ENCODE measurements at places on chromosomes 3 and 15.

GRCh38 chr3:21750831-21751391 lies at the start of gene ZNF385D:
Gene ZNF385D (minus strand): TSS chr3:21751210. CDS start chr3:21750916, 294 bp downstream.
- no peak for DNase-seq

DNA sequence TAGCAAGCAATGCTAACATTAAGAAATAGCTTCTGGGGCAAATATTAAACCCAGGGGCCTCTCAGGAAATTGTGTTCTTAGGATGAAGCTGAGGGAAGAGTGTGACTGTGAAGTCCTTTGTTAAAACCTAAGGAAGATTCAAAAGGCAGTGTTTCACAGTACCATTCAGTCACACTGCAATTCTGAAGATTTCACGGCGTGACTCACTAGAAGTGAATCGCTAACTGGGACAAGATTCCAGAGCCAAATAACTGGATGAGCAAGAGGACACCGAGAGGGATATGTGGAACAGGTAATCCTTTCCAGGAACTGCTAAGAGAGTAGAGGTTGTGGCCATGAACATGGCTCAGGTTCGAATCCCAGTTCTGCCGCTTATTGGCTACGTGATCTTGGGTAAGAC lies 61.8 kb upstream of the SMAD3 start:
- no peak for DNase-seq

GRCh38 chr3:138172625-138173024 lies 2.1 kb downstream of the DBR1 start:
- no peak for DNase-seq

DNA sequence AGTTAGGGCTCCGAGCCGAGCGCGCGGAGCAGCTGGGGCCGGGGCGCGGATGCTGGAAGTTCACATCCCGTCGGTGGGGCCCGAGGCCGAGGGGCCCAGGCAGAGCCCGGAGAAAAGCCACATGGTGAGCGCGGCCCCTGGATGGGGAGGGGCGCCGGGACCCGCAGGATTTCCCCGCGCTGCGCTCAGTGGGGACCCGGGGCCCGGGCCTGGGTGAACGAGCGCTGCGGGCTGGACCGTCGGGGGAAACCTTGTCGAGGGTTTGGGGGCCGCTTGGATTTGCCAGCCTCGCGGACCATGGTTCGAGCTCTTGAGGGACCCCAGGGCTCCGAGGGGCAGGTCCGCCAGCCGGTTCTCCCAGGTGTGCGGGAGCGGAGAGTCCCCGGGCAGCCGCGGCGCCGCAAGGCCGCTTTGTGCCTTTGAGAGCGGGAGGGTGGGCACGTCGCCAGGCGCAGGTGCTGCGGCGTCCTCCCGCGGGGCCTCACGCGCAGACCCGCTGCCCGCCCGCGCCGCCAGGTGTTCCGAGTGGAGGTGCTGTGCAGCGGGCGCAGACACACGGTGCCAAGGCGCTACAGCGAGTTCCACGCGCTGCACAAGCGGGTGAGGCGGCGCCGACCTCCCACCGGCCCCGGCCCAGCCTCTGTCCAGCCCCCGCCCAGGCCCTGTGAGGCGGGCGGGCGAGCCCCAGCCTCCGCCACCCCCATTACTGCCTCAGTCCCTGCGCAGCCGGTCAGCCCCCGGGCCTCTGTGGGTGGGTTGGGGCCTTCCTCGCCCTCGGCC lies at the start of gene SNX22:
SNX22 (plus strand) TSS at position 5 of the 780 bp plus-strand sequence; CDS start at position 50, 45 bp downstream.
- DNase-seq: peak; percentile 31

GRCh38 chr3:127970966-127971592 lies 56.0 kb downstream of the KBTBD12 start:
- peak; percentile 12 for DNase-seq

- DNase-seq: no peak
Measured at GRCh38 chr3:42844412-42844713, 31.3 kb downstream of the CYP8B1 start.

- no peak for DNase-seq
Measured at GRCh38 chr3:23152989-23153388, 50.1 kb upstream of the UBE2E2 start.

GRCh38 chr3:172270557-172271166 lies 177.6 kb downstream of the GHSR start:
- DNase-seq: no peak

DNA sequence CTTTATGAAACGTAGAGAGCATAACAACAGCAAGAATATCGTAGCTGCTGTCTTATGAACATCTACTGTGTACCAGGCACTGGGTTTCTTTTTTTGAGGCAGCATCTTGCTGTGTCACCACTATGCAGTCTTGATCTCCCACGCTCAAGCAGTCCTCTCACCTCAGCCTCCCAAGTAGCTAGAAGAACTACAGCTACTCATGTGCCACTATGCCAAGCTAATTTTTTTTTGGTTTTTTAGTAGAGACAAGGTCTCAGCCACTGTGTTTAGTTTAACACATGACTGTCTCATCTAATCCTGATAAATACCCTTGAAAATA lies 129.9 kb downstream of the VGLL4 start:
- DNase-seq: no peak

GRCh38 chr3:64422192-64422591 lies 196.9 kb upstream of the PRICKLE2 start:
- no peak for DNase-seq

DNA sequence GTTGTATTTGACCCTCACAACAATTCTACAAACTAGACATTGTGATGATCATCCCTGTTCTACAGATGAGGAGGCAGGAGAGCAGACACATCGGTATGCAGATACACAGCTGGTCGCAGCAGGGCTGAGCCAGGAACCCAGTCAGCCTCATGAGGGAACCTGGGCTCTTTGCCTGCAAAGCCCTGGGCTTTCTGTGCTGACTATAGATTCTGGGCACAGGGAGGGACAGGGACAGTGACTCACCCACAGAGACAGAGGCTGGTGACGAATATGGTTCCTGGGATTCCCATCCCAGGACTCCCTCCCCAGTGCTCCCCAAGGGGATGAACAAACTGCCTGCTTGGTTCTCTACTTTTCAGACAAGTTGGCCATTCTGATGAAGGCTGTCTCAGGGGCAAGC lies 3.8 kb upstream of the CAMP start:
- no peak for DNase-seq

DNA sequence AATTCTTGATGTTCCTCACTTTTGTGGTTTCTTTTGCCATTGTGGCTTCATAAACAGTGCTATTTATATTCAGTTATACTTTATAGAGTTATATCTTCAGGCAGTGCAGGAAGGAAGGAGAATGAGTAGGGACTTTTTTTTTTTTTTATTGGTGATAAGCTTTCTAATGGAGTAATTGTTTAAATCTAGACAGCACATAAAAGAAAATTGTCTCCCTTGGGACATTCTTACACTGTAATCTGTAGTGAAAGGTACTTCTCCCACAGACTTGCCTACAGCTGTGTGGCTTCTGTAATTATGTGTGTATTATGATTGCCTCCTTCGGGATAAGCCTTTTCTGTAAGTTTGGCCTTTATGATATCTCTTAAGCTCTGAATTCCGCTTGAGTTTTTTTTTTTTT lies 41.6 kb downstream of the WDR76 start:
- no peak for DNase-seq

DNA sequence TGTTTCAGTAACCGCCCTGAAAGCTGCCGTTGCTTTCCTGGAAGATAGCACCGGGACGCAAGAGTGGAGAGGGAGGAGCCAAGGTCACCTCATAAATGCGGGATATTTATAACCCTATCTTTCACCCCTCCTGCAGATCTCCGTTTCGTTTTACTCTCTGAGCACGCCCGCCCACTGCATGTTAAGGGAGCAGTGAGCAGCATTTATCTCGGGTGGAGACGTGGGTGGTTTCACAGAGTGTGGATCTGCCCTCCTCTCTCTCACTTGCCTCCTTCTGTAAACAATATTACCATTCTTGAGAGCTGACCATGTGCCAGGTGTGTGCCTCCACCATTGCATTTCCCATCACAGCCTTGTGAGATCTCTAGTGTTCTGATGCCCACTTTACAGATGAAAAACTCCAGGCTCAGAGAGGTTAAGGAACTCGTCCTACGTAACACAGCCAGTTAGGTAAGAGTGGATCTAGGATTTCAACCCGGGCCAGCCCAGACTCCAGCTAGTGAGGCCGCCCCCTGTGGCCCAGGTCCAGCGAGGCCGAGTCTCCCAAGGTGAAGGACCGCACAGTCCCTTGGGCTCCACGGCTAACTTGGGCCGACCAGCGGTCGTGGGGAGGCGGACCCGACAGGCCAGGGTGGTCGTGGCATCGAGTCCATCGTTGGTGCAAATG lies 16.9 kb upstream of the SEMA4B start:
- peak; percentile 41 for DNase-seq

DNA sequence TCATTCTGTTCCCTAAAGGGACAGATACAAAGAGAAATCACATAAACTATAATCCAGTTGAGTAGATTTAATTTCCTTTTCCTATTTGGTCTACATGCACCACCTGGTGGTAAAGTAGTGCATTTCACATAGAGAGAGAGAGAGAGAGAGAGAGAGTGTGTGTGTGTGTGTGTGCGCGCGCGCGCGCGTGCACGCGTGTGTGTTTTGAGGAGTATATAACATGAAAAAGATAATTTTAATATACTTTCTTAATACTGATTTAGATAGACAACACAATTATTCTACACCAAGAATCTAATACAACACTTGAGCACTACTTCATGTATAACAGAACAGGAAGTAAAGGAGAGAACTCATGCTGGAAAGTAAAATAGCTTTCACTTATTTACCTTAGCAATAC lies 1.1 kb upstream of the FGF7 start:
- peak; percentile 38 for DNase-seq

- no peak for DNase-seq
Measured at GRCh38 chr3:71789922-71790321, 5.0 kb upstream of the PROK2 start.

DNA sequence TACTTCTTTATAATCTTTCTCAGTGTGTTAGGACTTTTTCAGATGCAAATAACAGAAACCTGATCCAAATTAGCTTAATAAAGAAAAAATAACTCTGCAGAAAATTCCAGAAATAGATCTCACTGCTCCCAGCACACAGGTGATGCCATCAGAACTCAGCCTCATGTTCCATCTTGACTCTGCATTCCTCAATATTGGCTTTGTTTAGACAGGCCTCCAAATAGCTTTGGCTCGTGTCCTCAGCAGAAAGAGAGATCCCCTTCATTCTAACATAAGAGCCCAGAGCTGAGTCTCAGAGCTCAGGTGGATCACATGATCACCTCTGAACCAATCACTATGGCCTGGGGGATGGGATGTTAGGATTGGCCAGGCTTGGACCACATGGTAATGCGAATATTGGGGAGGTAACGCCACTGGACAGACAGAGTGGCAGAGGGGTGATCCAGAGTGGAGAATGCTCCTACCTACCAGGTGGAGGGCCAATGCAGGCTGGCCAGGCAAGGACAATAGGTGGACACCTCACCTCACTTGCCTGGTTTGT lies 46.6 kb upstream of the TBC1D21 start:
- DNase-seq: no peak

DNA sequence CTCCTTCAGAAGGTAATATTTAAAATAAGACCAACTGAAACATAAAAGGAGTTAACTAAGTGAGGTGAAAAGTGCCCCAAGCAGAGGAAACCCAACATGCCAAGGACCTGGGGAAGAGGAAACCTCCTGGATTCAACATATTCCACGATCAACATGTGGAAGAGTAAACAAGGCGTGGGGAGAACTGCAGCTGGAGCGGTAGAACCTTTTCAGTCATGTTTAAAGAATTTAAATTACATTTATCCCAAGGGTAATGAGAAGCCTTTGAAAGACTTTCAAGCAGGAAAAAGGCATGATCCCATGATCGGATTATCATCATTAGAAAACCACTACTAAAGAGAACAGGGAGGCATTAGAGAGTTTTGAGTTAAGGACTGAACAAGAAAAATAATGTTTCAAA lies 330.7 kb downstream of the FHIT start:
- no peak for DNase-seq

- no peak for DNase-seq
Measured at GRCh38 chr3:55427739-55428138, 59.4 kb downstream of the WNT5A start.

DNA sequence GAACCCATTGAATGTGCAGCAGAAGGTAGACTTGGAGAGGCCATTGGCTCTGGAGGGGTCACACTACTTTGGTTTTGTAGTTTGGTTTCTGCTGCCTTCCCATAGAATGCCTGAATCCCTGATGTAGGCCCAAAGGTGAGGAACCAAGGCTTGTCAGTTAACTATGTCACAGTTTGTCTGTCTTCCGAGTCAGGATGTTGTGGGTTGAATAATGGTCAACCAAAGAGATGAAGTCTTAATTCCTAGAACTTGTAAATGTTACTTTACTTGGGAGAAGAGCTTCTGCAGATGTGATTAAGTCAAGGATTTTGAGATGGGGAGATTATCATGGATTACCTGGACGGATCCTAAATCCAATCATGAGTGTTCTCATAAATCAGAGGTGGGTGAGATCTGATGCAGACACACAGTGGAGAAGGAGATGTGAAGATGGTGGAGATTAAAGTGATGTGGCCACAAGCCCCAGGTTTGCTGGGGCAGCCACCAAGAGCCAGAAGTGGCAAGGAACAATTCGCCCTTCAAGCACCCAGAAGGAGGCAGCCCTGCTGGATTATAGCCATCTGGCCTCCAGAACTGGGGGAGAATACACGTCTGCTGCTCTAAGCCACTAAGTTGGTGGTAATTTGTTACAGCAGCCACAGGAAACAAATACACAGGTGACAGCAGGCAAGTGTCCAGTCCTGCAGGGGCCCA lies 2.3 kb upstream of the CCR8 start:
- no peak for DNase-seq

DNA sequence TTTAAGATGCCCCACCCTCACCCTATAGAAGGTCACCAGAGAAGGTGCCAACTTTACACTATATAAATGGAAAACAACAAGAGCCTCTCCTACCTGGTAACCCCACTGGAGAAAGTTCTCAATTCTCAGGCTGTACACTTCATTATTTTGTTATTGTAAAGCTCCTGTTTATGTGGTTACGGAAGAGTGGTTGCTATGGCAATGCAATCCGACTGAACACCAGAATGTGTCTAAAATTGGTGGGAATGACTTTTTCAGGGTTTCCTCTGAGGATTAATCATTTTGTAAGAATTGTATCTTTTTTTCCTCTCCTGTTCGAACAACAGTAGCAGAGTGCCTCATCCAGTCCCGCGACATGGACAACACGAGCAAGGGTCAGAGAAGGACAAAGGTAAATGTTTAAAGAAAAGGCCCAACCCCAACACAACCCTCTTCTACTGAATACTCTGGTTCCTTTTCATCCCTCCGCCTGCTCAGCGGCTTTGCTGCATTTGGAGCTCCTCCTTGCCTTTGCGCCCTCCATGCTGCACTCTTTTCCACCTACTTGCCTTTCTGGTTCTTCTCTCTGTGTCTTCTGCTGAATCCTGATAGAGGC lies 45.3 kb downstream of the DGKG start:
- DNase-seq: no peak

GRCh38 chr15:101573951-101574350 lies 78.2 kb downstream of the TM2D3 start:
- no peak for DNase-seq

GRCh38 chr15:75063338-75063737 lies 39.9 kb downstream of the PPCDC start:
- DNase-seq: no peak

DNA sequence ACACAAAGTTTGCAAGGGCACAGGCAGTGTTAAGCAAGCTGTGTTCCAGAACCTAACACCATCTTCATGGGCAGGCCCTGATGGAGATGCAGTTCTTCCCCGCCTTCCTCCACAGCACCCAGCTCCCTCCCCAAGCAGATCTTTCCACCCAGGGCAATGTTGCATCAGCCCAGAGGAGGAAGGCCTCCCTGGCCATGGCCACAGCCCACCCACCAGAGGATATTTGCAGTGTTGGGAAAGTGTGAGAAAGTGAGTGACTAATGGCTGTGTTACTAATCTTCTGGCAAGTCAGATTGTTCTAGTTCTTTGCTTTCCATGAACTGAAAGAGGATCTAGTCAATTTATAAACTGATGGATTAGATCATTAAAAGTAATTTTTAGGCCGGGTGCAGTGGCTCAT lies 42.0 kb upstream of the ATP10A start:
- DNase-seq: peak; percentile 68

- peak; percentile 45 for DNase-seq
Measured at GRCh38 chr15:40029979-40030893, 8.7 kb downstream of the SRP14 start.

Data from activated CD4-positive, alpha-beta T cell treated with anti-CD3 and anti-CD28 coated beads for 48 hours (primary cell).